Kidney (tissue), 22 donors: ENCODE measurements at places on chromosomes 3 and 15. TPM values are rescaled to one million over a fixed set of nuclear protein-coding genes. Genes with fewer than 3 reads are reported as not detected.
A peak's percentile ranks its signal among the peaks of the same experiment; 100 is the strongest.

GRCh38 chr15:25739687-25740121 lies 123.4 kb downstream of the ATP10A start:
- H3K4me1 ChIP-seq, result no peaks in the 10 kb centered on the region
- H3K27me3 ChIP-seq, result no peaks in the 10 kb centered on the region
- no peak overlapping the region for H3K4me3 ChIP-seq
- no peaks in the 10 kb centered on the region for H3K36me3 ChIP-seq

GRCh38 chr3:25405335-25405734 lies 22.7 kb upstream of the RARB start:
- H3K27me3 ChIP-seq, result no peaks in the 10 kb centered on the region
- H3K4me3 ChIP-seq, result no peak overlapping the region
- no peak overlapping the region for H3K27ac ChIP-seq
- H3K4me1 ChIP-seq, result no peaks in the 10 kb centered on the region

FEZF2 gene
- total RNA-seq, result not detected

TMEM207 gene
- total RNA-seq, result not detected

DNA sequence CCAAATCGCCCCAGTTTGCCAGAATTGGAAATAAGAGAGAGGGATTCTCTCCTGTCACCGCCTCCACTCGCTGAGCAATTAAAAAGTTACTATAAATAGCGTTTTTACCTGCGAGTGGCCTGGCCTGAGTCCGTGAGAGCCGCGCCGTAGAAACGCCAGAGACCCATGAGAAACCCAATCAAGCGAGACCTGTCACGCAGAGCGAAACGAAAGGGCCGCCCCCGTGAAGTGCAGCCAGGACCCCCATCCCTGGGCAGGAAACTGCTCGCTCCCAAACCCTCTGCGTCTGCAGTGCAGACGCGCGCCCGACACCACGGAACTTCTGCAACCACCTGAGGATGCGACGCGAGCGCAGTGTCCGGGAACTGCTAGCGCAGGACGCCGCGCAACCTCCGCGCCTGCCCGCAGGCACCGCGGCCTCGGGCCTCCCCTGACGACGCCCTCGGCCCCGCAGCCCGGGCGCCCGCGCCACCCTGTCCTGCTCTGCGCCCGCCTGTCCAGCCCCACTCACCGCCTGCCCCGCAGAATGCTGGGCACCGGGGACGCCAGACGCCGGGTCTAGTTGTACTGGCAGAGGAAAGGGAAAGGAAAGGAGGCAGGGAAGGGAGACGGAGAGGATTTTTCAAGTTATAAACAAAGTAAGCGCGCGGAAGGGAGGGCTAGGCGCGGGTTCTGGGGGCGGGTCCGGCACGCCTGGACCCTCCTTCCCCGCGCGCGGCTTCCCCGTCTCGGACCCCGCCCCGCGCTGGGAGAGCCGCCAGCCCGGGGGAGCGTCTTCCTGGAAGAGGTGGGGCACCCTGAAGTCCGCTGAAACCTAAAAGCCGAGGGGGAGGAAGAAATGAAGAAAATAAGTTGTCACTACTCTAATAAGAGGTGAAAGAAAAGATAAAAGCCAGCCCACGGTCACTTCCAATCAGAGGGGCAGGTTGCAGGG lies at the start of gene PLSCR4:
Gene PLSCR4 (minus strand): TSS at position 657 of the 934 bp plus-strand sequence. CDS start 29,034 bp downstream, outside the sequence.
- DNase-seq, result peak; percentile 76
- H3K27ac ChIP-seq, result peak within 1 kb of the TSS; percentile 87
- H3K4me1 ChIP-seq, result peaks cover 4% of the 10 kb centered on the region
- no peaks in the 10 kb centered on the region for H3K36me3 ChIP-seq

NRG4 gene
- 0.35 TPM for total RNA-seq

- no peak overlapping the region for H3K4me3 ChIP-seq
- H3K36me3 ChIP-seq, result no peaks in the 10 kb centered on the region
- H3K27me3 ChIP-seq, result no peaks in the 10 kb centered on the region
- no peak for DNase-seq
- H3K27ac ChIP-seq, result no peak overlapping the region
Observed at GRCh38 chr3:190338717-190339116, 16.5 kb upstream of the CLDN1 start.

GRCh38 chr3:126476166-126477060 lies 722 bp upstream of the ZXDC start:
- DNase-seq, result peak; percentile 91
- H3K4me3 ChIP-seq, result peak overlapping the region; percentile 89
- H3K4me1 ChIP-seq, result peaks cover 16% of the 10 kb centered on the region
- H3K27me3 ChIP-seq, result no peaks in the 10 kb centered on the region

DNA sequence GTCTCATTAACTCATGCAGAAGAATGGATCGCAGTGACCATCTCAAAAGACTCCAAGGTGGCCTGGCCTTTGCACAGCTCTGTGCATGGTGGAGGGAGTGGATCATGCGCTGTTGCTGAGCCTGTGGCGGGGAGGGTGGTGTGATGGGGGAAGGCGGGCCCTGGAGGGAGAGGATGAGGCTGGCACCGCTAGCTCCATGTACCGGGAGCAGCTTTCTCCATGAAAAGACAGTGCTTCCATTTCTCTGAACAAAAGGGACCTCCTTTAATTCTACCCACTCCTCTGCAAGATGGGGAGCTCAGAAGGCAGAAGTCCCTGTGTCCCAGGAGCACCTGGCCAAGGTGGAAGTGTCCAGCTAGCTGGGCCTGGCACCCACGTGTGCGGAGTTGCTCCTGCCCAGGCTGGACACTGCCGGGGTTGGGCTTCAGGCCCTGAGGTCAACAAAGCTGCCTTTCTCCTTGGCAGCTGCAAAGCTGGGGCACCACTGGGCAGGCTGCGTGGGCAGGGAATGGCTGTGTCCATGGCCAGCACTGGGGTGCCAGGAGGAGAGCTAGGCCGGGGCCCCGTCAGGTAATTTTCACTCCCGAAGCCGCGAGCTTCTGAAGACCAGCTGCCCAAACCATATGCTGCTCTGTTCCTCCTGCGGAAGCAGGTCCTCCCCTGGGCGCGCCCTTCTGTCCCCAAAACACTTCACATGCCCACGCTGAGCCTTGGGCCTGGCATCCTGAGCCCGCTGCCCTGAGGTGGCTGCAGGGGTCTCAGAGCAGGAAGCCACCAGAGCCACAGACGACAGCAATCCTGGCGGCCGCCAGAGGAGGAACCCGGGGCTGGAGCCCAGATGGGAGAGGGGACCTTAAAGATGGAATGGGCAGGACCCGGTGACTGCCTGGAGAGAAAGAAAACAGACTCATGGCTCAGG lies 6.4 kb downstream of the MAP6D1 start:
- no peak for DNase-seq
- H3K27me3 ChIP-seq, result no peaks in the 10 kb centered on the region
- H3K27ac ChIP-seq, result no peak overlapping the region
- H3K4me1 ChIP-seq, result no peaks in the 10 kb centered on the region
- H3K36me3 ChIP-seq, result no peaks in the 10 kb centered on the region
